ENCODE measurements at places on chromosomes 5 and 9.
A peak's percentile ranks its signal among the peaks of the same experiment; 100 is the strongest.

- no peak for DNase-seq
Observed at GRCh38 chr9:104747245-104747564, 278 bp upstream of the NIPSNAP3A start.

DNA sequence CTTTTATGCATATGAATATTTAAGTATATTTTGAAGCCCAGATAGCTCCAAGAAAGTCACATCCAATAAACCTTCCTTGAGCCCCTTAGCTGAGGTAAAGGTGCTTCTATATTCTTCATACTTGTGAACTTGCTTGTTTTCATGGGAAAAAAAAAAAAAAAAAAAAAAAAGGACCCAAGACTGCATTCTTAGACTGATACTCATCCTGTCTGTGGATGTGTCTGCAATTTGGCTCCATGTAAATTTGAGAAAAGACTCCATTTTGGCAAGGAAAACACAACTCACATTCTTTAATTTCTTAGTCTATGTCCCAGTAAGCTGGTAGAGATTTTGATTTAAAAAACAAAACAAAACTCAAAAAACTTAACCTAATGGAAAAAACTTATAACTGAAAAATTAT lies 238.3 kb downstream of the FBXL17 start:
- no peak for DNase-seq

DNA sequence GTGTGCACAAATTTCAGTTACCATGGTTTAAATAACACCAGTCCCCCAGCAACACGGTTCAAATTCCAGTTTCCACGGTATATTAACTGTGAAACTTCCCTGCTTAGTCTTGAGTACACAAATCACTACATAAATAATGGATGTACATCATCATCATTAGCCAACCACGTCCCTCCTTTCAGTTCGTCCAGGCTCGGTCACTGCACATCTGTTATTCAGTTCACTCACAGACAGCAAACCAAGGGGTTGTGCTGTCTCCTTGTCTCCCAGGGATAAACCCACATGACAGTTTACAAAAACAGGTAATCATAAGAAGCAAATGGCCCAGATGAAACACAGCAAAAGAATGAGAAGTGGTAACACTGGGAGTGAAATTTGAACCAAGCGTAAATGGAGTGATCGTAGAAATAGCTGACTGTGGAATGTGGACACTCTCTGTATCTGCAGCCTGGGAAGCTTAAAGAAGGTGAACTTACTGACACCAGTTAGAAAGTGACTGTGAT lies 61.0 kb upstream of the RAD23B start:
- DNase-seq = no peak

- no peak for DNase-seq
Observed at GRCh38 chr5:78537821-78538220, 110.8 kb downstream of the LHFPL2 start.

GRCh38 chr5:73447530-73448462 lies 781 bp downstream of the FOXD1 start:
- DNase-seq = no peak

- DNase-seq = no peak
Observed at GRCh38 chr5:58767104-58767503, 184.2 kb downstream of the RAB3C start.

DNA sequence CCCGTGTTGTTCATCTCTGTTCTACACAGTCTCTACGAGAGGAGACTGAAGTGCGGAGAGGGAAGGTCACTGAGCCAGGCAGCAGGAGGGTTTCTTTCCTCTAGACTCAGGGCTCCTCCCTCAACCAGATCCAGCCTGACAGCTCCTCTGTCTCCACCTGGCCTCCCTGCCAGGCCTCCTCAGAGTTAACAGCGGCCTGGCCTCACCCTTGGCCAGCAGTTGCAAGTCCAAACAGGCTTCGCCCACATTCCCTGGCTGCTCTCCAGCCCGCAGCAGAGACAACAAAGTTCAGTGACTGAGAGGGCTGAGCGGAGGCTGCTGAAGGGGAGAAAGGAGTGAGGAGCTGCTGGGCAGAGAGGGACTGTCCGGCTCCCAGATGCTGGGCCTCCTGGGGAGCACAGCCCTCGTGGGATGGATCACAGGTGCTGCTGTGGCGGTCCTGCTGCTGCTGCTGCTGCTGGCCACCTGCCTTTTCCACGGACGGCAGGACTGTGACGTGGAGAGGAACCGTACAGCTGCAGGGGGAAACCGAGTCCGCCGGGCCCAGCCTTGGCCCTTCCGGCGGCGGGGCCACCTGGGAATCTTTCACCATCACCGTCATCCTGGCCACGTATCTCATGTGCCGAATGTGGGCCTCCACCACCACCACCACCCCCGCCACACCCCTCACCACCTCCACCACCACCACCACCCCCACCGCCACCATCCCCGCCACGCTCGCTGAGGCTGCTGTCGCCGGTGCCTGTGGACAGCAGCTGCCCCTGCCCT lies at the start of gene HRCT1:
HRCT1 (plus strand) TSS at position 291 of the 768 bp plus-strand sequence; CDS start at position 377, 86 bp downstream.
- DNase-seq = peak; percentile 96

DNA sequence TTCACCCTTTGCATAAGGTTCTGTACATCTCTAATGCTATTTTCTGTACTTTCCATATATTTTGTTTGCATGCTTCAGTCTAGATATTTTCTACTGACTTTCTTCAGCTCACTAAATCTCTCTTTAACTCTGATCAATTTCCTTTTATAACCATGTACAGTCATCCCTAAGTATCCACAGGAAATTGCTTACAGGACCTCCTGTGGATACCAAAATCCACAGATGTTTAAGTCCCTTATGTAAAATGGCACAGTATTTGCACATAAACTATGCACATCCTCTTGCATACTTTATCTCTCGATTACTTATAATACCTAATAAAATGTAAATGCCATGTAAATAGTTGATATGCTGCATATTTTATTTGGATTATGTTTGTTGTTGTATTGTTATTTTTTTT lies 442.1 kb downstream of the TLE4 start:
- no peak for DNase-seq

DNA sequence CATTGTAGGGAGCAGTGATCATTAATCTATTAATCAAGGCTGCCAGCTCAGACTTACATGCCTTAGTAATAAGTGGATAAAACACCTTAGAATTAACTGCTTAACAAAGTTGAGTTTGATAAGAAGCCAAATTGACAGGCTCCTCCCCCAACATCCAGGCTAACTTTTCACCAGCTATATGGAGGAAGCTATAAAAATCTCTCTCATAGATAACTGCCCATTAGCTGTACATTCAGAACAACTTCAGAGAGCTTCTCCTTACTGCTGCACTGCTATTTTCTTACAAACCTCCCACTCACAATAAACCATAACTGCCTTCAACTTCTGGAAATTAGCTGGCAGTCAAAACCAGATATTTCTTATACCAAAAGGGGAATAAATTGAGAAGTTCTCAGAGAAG lies 364.1 kb downstream of the PRELID2 start:
- no peak for DNase-seq

GRCh38 chr5:4216142-4216541 lies 620.5 kb downstream of the IRX1 start:
- no peak for DNase-seq

GRCh38 chr5:120297616-120298015 lies 166.5 kb upstream of the PRR16 start:
- DNase-seq = no peak

- no peak for DNase-seq
Observed at GRCh38 chr9:36191290-36191645, 547 bp downstream of the CLTA start.

DNA sequence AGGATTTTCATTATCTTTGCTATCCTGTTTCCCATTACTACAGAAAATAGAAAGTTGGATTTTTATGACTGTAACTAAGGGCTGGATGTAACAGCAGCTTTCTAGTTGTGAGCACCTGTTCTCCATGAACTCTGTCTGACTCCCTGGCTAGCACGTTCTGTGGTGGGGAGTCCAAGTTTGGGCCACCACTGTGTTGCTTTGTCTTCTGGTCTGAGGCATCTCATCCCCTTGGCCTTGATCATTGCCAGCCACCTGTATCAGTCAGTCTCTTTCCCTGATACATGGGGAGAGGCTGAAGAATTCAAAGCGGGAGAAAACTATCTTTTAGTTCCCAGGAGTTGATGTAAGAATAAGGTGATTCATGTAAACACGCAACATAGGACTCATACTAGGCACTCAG lies 33.4 kb downstream of the WDR70 start:
- no peak for DNase-seq

DNA sequence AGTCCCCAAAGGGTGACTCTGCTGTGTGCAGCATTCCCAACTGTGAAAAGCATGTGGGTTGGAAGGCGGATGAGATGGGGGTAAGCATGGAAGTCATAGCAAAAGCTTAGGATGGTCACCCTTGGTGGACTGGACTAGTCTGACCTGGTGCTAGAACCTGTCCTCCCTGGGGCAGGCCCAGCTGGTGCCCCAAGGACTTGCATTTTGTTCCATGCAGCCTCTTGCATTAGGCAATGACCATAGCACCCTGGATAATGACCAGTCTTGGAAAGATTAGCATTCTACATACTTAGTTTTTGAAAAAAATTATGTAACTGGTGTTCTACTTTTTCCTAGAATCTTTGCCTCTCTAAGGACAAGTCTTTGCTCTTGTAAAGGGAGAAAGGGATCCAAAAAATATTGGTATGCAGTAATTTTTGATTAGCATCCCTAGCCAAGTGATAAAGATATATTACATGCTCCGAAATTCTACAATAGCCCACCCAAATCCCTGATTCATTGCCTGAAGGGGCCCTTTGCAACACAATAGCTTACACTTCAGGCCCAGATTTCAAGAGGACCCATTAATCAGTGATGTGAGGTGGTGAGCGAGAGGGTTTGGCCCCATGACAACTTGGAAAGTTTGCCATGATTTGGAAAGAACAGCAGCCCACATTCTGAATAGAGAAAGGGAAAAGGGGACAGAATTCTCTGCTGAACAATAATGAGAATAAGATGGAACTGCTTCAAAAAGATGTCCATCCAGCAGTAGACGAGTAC lies 93.3 kb upstream of the CD180 start:
- no peak for DNase-seq

DNA sequence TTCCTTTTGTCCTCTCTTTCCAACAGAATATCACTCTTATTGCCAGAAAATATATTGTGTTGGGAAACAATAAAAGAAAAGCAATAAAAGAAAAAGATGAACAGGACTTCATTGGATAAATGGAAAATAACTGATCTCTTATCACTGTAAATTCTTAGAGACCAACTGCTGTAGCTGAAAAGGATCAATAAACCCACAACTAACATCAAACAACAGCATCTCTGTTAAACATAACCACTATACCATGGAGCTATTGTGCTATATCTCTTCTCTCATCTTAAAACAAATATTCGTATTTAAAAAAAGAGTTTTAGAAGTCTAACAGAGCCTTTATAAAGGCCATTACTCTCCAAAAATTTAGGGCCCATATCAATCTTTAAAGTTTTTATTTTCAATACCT lies 502.4 kb downstream of the TMEM232 start:
- no peak for DNase-seq

- DNase-seq = no peak
Observed at GRCh38 chr5:4098226-4098625, 502.6 kb downstream of the IRX1 start.
